ENCODE measurements at places on chromosomes 7 and 10. TPM values are rescaled to one million over a fixed set of nuclear protein-coding genes. Genes with fewer than 3 reads are reported as not detected.

GPR26 gene
- not detected for polyA plus RNA-seq

DCLRE1A gene
- 4.2 TPM for polyA plus RNA-seq

GRCh38 chr10:3095373-3096139 is 28.2 kb downstream of the PFKP start:
- no peak for DNase-seq
- no peaks in the 10 kb centered on the region for H3K36me3 ChIP-seq
- no peaks in the 10 kb centered on the region for H3K27me3 ChIP-seq
- no peak overlapping the region for H3K4me3 ChIP-seq

DNA sequence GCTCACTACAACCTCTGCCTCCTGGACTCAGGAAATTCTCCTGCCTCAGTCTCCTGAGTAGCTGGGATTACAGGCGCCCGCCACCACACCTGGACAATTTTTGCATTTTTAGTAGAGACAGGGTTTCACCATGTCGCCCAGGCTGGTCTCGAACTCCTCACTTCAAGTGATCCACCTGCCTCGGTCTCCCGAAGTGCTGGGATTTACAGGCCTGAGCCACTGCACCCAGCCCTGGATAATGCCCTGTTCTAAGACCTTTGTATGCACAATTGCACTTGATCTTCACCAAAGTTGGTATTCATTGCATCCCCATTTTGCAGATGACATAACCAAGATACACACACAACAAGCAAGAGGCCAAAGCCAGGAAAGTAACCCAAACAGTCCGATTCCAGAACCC is 97.7 kb upstream of the CARD11 start:
- no peaks in the 10 kb centered on the region for H3K4me1 ChIP-seq
- no peak overlapping the region for H3K4me3 ChIP-seq
- H3K27me3 ChIP-seq, result no peaks in the 10 kb centered on the region
- no peak overlapping the region for H3K27ac ChIP-seq
